ENCODE measurements at places on chromosomes 3 and 15.

DNA sequence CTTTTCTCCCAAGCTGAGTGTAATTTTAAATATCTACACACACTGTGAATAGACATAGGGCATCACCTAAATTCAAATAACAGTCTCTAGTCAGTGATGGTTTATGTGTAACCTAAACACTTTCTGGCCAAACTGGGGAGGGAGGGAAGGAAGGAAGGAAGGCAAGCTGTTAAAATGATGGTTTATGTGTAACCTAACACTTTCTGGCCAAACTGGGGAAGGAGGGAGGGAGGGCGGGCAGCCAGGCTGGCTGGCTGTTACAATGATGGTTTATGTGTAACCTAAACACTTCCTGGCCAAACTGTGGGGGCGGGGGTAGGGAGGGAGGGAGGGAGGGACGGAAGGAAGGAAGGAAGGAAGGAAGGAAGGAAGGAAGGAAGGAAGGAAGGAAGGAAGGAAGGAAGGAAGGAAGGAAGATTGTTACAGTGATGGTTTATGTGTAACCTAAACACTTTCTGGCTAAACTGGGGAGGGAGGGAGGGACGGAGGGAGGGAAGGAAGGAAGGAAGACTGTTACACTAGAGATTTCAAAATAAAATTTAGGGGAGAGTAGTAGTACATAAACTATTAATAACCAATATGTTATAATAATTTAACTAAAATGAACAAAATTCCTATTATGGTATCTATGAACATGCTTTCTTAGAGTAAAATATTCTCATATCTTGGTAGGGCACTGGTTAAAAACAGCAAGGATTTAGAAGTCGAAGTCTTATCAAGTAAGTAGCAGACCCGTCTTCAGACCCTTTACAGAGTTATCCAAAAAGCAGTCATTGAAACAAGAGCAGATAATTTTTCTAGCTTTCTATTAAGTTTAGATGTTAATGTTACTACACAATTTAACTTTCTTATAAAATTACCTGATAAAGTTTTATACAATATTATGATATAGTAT lies 148.1 kb downstream of the LMLN start:
- DNase-seq, result no peak

GRCh38 chr3:194990454-194991337 lies 280.3 kb downstream of the XXYLT1 start:
- DNase-seq, result peak; percentile 23

DNA sequence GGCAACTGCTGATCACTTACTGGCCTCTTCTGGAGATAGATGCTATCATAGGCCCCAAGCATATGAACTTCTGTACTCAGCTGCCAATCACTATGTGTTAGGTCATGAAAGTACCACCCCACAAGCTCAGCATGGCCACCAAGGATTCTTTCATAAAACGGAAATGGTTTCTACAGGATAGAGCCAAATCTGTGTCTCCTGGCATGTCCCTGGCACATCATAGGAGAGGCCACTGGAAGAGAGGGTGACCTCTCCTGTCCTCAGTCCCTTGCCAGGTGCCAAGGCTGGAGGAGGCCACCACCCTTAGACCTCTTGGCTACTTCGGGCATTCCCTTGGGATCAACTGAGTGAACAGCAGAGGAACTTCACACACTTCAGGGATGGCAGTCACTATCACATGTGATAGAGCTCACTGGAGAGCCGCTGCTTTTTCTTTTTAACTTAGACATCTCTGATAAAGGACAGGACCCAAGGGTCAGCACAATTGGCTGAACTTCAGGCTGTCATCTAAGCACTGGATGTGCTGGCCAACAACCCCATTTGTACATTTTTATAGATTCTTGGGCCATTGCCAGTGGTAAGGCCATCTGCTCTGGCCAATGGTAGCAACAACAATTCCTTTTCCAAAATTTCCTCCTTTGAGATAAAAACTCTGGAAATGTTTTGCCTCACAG lies 425.2 kb downstream of the SQOR start:
- DNase-seq, result no peak

DNA sequence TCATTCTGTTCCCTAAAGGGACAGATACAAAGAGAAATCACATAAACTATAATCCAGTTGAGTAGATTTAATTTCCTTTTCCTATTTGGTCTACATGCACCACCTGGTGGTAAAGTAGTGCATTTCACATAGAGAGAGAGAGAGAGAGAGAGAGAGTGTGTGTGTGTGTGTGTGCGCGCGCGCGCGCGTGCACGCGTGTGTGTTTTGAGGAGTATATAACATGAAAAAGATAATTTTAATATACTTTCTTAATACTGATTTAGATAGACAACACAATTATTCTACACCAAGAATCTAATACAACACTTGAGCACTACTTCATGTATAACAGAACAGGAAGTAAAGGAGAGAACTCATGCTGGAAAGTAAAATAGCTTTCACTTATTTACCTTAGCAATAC lies 1.1 kb upstream of the FGF7 start:
- DNase-seq, result peak; percentile 77

GRCh38 chr15:62392376-62392775 lies 227.3 kb upstream of the C2CD4B start:
- peak; percentile 39 for DNase-seq

GRCh38 chr3:14362890-14363289 lies 39.5 kb upstream of the SLC6A6 start:
- DNase-seq, result no peak

DNA sequence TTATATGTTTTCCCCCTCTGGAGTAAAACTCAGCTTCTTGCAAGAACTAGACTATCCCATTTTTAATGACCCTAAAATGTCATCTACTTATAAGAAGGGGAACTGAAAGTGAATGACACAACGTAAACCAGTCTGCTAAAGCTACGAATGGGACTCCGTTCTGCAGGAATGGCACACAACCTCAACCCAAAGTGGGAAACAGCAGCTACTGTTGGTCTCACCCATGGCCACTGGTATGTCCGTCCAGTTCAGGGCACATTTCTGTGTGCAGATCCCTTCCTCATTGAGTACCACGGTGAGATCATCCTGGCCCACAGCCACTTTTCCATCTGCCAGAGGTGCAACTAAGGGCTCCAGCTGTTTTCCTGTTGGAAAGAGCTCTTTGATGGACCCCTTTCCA lies 23.8 kb downstream of the VPS39 start:
- DNase-seq, result no peak

- DNase-seq, result no peak
Observed at GRCh38 chr3:179526482-179526881, 36.2 kb upstream of the ACTL6A start.

GRCh38 chr3:194130807-194131589 lies 5.0 kb upstream of the HES1 start:
- DNase-seq, result no peak

DNA sequence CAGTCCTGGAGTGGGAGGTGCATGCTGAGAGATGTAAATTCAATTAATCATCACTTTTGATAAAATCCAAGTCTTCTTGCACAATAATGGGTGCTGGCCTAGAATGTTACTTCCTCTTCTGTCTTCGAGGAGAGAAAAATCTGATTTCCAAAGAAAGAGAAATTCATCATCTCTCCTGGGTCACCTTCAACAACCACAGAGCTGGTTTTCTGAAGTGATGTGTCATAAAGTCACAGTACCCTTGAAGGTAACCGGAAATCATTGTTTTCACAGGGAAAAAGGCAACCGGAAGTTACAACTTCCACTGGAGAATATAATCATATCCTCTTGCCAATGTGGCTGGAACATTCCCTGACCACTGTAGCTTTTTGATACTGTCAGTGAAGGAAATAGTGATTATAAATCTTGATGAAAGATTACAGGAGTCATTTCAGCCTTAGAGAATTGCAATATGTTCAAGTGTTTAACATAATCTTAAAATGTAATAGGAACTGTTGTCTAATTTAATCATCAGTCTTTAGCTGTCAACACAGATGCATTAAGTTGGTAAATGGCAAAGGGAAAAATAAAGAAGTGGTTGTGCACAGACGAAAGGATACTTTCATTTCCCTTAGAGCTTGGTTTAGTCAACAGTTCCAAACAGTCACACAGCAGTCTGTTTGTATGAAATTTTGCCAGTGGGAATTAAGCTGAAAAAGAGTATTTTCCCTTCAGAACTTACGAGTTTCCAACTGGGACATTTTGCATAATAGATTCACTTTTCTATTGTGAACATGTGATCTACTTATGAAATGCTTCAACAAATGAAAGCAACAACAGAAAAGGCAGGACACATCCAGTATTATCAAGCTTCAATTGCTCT lies 106.5 kb upstream of the SLC4A7 start:
- no peak for DNase-seq

GRCh38 chr3:18679238-18679637 lies 254.1 kb upstream of the SATB1 start:
- DNase-seq, result no peak

DNA sequence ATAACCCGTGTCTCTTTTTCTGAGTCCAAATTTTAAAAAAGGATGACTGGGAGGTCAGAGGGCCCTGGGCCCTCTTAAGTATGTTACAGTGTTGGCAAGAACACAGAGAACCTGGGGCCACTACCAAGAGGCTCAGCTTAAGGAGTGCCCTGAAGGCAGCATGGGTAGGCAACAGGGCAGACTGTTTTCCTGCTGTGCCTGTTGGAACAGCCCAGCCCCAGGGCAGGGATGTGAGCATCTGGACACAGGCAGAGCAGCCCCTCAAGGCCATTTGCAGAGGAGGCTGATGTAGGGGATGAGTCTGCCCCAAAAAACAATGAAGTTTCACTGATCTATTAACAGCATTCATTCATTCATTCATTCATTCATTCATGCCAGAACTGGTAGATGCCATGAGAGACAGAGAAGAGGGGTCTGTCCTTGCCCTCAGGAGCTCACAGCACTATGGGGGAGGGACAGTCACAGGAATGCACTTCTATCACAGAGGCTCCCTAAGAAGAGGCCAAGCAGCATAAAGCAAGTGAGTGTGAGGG lies 2.2 kb upstream of the LTF start:
- no peak for DNase-seq

GRCh38 chr3:75295013-75295412 lies 369.1 kb upstream of the FRG2C start:
- no peak for DNase-seq

GRCh38 chr3:189365609-189366564 lies 194.1 kb downstream of the TPRG1 start:
- no peak for DNase-seq

DNA sequence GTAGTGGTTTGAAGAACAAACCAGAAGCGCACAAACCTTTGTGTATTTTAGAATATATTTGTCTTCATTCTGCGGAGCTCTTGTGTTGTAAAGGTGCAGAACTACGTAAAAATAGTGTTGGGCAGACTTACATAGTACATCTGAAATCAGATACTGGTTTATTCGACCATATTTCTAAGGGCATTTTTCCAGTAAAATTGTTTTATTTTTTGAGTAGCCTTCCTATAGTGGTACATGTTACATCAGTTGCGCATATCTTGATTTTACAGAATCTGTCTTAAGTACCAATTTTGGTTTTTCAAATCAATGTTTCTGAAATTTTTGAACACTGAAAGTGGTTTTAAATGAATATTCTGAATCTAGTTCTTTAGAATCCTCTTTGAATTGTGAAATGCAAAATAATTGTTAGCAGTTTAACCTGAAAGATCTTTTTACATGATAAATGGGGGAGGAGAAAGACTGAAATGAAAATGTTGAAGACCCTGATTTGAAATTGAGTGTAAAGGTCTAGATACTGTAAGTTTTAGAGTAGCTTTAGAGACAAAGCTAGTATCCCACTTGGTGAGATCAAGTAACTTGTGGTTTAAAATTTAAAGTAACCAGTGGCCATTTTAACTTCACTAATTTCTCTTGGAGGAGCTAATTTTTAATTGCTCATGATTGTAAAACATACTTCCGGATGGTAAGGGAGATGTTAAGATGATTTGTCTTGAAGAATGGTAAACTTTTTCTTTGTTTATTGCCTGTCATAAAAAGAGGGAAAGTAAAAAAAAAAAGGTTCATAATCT lies 15.5 kb upstream of the CHD2 start:
- no peak for DNase-seq

- no peak for DNase-seq
Observed at GRCh38 chr3:17625133-17625532, 117.3 kb downstream of the TBC1D5 start.

GRCh38 chr3:121467085-121467484 lies 78.7 kb downstream of the POLQ start:
- no peak for DNase-seq

DNA sequence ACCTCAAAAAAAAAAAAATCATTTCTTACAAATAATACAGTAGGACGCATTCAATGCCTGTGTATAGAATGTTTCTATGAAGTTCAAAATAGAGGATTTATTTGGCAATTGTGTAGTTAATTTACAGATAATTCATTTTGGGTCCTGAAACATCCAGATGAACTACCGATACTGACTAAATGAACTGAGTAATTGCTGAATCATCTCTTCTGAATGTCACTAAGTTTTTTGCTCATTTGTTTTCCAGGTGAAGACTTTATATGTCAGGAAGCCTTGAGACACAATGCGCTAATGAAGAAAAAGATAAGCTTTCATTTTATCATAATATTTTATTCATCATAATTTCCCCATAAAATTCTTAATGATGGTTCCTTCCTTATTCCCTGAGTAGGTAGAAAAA lies 39.7 kb downstream of the PCOLCE2 start:
- DNase-seq, result no peak

GRCh38 chr3:108486941-108487340 lies 23.5 kb downstream of the MYH15 start:
- DNase-seq, result peak; percentile 95

DNA sequence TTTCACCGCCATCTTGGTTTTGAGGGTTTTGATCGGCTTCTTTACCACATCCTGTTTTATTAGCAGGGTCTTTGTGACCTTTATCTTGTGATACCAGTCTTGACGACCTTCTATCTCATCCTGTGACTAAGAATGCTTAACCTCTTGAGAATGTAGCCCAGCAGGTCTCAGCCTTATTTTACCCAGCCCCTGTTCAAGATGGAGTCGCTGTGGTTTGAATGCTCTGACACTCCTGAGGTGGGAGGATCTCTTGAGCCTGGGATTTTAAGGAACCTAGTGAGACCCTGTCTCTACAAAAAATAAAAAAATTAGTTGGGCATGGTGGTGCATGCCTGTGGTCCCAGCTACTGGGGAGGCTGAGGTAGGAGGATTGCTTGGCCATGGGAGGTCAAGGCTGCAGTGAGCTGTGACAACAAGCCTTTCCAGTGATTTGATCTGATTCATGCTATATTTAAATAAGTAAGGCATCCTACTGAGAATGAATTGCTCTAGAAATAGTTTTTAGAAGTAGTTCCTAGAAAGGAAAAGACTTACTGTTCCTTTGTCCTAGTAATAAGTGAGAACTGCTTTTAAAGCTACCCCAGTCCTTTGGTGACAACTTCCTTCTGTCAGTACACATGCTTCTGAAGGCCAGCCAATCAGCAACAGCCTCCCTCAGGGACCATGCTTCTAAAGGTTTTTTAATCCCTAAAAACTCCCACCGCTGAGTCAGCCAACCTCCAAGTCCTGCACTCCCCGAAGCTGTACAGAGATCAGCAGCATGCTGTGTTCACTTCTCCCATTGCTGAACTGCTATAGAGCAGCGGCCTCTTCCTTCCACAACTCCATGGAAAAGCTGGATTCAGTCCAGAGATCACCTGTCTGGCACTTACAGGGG lies 9.1 kb upstream of the CEMIP start:
- peak; percentile 30 for DNase-seq

DNA sequence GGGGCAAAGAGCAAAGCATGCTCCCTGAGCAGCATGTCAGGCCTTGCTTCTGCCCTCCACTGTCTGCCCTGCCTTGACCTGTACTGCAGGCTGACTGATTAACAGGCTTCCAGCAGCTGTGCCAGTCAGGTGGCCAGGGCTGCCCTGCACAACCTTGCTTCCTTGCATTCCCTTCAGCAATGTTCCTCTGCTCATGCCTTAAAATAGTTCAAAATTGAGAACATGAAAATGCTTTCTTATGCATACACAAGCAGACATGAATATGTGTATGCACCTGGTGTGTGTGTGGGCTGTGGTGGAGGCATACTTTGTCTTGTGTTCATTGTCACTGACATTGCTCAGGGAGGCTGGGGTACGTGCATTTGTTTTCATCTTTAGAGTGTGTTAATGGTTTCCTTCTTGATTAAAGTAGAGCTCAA lies 1.2 kb upstream of the SLC22A13 start:
- peak; percentile 16 for DNase-seq

All from NCI-H82 (cell line).